Upper lobe of left lung (tissue), 6 donors: ENCODE measurements at places on chromosomes 7 and 10. TPM values are rescaled to one million over a fixed set of nuclear protein-coding genes. Genes with fewer than 3 reads are reported as not detected.

DNA sequence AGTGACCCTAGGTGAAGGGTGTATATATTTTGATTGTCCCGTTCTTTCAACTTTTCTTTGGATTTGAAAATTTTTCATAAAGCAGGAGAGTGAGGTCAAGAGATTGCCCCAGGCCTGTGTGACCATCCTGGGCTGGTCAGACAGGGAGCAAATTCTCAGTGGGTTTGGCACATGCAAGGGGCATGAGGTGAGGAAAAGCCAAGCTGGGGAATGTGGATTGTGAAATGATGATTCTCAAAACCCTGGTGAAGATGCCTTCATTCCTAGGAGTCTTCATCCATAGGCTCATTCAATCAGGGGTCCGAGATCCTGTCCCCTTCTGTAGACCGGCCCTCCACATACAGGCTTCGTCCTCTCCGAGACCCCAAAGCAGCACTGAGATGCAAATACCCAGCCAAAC is 27.0 kb upstream of the FAM170B start:
- H3K4me3 ChIP-seq = no peak overlapping the region
- no peak overlapping the region for H3K27ac ChIP-seq
- no peaks in the 10 kb centered on the region for H3K4me1 ChIP-seq

DNA sequence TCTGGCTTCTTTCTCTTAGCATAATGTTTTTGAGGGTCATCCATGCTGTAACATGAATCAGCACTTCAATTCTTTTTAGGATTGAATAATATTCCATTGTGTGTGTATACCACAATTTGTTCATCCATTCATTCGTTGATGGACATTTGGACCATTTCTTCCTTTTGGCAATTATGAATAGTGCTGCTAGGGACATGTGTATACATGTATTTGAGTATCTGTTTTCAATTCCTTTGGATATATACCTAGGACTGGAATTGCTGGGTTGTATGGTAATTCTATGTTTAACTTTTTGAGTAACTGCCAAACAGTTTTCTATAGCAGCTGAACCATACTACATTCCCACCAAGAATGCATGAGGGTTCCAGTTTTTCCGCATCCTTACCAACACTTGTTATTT is 39.2 kb downstream of the GBF1 start:
- peaks cover 19% of the 10 kb centered on the region for H3K4me1 ChIP-seq
- no peak overlapping the region for H3K4me3 ChIP-seq
- DNase-seq = no peak
- H3K27me3 ChIP-seq = no peaks in the 10 kb centered on the region

- H3K4me3 ChIP-seq = no peak overlapping the region
- no peaks in the 10 kb centered on the region for H3K36me3 ChIP-seq
- peaks cover 16% of the 10 kb centered on the region for H3K4me1 ChIP-seq
- no peaks in the 10 kb centered on the region for H3K27me3 ChIP-seq
These were observed 2.9 kb upstream of the RBM20 start for GRCh38 chr10:110641256-110641655.

GRCh38 chr7:114504586-114504985 is 90.0 kb downstream of the FOXP2 start:
- no peaks in the 10 kb centered on the region for H3K27me3 ChIP-seq
- H3K36me3 ChIP-seq = no peaks in the 10 kb centered on the region
- peaks cover 11% of the 10 kb centered on the region for H3K4me1 ChIP-seq
- no peak overlapping the region for H3K4me3 ChIP-seq
- no peak overlapping the region for H3K27ac ChIP-seq
- no peak for DNase-seq

- H3K36me3 ChIP-seq = no peaks in the 10 kb centered on the region
- DNase-seq = no peak
- no peaks in the 10 kb centered on the region for H3K4me1 ChIP-seq
These were observed 331.1 kb downstream of the HTR7 start for GRCh38 chr10:90526721-90527120.

DNA sequence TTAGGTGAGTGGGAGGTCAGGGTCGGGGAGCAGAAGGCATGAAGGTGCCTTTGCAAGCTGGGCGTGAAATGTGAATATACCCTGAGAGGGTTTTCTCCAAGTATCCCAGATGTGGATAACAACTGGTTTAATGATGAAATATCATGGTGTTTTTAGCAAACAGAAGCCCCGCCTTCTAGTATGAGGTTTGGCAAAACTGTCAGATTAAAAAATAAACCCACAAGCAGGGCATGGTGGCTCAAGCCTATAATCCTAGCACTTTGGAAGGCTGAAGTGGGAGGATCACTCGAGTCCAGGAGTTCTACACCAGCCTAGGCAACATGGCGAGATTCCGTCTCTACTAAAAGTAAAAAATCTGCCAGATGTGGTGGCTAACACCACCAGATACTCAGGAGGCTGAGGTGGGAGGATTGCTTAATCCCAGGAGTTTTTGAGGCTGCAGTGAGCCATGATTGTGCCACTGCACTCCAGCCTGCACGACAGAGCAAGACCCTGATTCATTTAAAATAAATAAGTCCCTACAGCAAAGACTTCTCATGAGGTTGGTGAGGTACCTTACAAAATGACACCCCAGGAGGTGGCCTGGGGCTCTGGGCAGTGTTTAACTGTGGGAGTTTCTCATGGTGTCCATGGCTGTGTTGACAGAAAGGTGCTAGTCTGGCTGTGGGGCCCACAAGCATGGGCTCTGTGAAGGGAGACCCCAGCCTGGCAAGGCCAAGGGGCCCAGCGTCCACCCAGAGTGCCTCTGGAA is 6.7 kb upstream of the PWWP2B start:
- no peak overlapping the region for H3K4me3 ChIP-seq
- H3K4me1 ChIP-seq = peaks cover 24% of the 10 kb centered on the region
- H3K27ac ChIP-seq = no peak overlapping the region

DNA sequence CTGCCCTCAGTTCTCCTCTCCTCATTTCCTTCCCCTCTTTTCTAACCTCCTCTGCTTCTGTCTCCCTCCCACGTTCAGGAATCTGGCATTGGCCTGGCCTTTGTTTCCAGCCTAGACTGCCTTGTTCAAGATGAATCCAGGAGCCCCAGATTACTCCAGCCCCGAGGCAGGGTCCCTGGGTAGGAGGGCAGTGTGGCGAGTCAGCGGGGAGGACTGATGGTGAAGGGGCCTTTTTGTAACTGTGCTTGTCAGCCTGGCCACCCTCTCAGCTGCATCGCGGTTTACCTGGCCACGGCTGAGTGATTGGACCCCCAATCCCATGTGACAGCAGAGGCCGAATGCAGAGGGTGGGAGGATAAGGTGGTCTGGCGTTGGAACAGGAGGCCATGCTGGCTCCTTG is 96.1 kb upstream of the SHH start:
- no peaks in the 10 kb centered on the region for H3K36me3 ChIP-seq
- no peak for DNase-seq
- H3K27me3 ChIP-seq = no peaks in the 10 kb centered on the region
- peaks cover 16% of the 10 kb centered on the region for H3K4me1 ChIP-seq

DNA sequence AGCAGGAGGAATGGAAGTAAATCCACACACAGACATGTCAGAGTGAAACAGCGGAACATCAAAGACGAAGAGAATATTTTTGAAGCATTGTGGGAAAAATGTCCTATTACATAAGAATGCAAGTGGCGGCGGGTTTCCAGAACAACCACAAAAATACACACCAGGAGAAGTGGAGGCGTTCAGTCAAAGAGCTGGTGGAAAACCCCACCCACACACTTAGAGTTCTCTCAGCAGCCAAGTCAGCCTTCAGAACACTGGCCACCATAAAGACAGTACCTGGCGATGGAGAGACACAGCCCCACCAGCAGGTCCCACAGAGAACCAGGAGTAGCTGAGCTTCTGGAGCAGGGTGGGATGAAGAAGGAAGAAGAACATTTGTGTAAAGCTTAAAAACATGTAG is 23.7 kb downstream of the NKX6-2 start:
- H3K4me1 ChIP-seq = no peaks in the 10 kb centered on the region
- no peak overlapping the region for H3K4me3 ChIP-seq
- H3K36me3 ChIP-seq = peaks cover 16% of the 10 kb centered on the region
- no peak overlapping the region for H3K27ac ChIP-seq
- H3K27me3 ChIP-seq = no peaks in the 10 kb centered on the region

GRCh38 chr7:39488467-39489393 is 77.5 kb upstream of the YAE1 start:
- H3K36me3 ChIP-seq = no peaks in the 10 kb centered on the region
- H3K27ac ChIP-seq = no peak overlapping the region
- H3K4me1 ChIP-seq = no peaks in the 10 kb centered on the region
- no peak overlapping the region for H3K4me3 ChIP-seq
- H3K27me3 ChIP-seq = no peaks in the 10 kb centered on the region

GRCh38 chr10:16724509-16724908 is 92.7 kb downstream of the RSU1 start:
- no peak for DNase-seq
- peaks cover 3% of the 10 kb centered on the region for H3K36me3 ChIP-seq
- H3K4me3 ChIP-seq = no peak overlapping the region
- H3K27ac ChIP-seq = no peak overlapping the region

GRCh38 chr10:106284802-106285587 is 879.5 kb downstream of the SORCS1 start:
- no peaks in the 10 kb centered on the region for H3K27me3 ChIP-seq
- no peak for DNase-seq
- H3K4me3 ChIP-seq = no peak overlapping the region
- H3K4me1 ChIP-seq = no peaks in the 10 kb centered on the region
- H3K27ac ChIP-seq = no peak overlapping the region

DNA sequence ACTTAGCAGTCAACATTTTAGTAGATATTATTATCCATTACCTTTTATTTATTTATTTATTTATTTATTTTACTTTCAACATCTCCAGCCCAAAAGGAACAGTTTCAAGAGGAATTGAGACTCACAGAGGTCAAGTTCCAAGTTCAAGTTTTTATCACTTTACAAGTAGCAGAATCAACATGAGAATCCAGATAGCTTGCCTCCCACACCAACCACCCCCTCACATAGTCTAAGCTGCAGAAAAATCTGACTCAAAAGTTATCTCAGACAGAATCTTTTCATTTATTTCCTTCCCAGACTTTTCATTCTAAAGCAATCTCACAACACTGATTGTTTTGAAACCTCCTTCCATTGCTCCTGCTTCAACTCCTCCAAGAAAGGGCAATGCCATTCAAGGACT is 129.6 kb downstream of the GRM3 start:
- H3K4me1 ChIP-seq = no peaks in the 10 kb centered on the region
- no peak for DNase-seq
- H3K4me3 ChIP-seq = no peak overlapping the region
- H3K27me3 ChIP-seq = no peaks in the 10 kb centered on the region
- no peak overlapping the region for H3K27ac ChIP-seq
- H3K36me3 ChIP-seq = no peaks in the 10 kb centered on the region

DNA sequence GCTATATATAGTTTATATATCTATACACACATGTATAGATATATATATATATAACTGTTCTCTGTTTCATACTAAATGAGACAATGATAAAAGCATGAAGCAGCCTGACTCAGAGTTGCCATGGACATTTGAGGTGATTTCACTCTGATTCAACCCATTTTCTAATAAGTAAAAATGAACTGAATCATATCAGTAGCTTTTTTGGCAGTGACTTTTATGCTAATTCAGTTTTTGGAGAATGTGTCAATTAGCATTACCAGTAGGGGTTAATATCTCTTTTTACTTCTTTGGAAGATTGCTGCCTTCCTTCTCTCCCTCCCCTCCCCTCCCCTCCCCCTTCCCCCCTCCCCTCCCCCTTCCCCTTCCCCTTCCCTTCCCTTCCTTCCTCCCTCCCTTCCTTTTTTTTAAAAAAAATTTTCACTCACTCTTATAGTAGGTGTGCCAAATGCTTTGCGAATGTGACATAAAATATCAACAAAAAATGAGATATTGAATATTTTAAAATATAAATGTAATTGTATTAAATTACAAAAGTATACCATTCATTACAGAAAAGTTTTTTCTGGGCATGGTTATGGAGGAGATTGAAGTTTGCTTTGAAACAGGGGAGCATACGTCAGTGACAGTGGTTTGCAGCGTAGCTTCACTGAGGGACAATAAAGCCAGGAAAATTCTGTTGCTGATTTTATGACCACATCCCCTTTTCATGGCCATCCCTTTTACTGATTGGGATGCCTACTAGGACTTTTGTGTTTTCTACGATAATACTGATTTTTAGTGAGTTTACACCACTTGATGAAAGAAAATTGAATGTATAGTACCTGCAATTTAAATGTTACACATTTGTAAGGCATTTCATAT is 64.0 kb upstream of the KLF6 start:
- peak overlapping the region; percentile 81 for H3K27ac ChIP-seq
- no peak overlapping the region for H3K4me3 ChIP-seq
- no peaks in the 10 kb centered on the region for H3K36me3 ChIP-seq
- H3K4me1 ChIP-seq = peaks cover 30% of the 10 kb centered on the region

- no peak overlapping the region for H3K27ac ChIP-seq
- H3K27me3 ChIP-seq = no peaks in the 10 kb centered on the region
- H3K4me1 ChIP-seq = peaks cover 3% of the 10 kb centered on the region
- no peak for DNase-seq
- no peak overlapping the region for H3K4me3 ChIP-seq
These were observed 142.6 kb downstream of the DOCK1 start for GRCh38 chr10:127047878-127048238.

DNA sequence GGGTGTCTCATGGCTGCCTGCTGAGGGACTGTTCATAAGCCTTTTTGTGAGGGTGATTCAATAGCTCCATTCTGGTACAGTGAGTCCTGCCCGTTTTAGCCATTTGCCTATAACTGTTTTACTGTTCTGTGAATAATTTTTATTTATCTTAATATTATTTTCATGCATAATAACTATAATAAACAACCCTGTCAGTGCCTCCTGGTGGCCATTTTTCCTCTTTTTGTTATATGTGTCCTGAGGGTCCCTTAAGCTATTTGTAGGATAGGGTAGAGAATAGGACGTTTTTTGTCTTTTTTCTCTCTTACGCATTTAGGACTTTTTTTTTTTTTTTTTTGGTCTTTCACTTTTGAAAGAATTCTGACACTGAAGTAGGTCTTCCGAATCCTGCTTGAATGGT is 2.9 kb downstream of the C1QL3 start:
- no peak for DNase-seq
- no peak overlapping the region for H3K4me3 ChIP-seq
- H3K4me1 ChIP-seq = peaks cover 25% of the 10 kb centered on the region
- H3K27ac ChIP-seq = no peak overlapping the region
- peaks cover 18% of the 10 kb centered on the region for H3K27me3 ChIP-seq

Gene LIPN
- 0.91 TPM for total RNA-seq

Gene FAM25G
- total RNA-seq = not detected

Gene PRSS37
- total RNA-seq = not detected

Gene VAX1
- not detected for total RNA-seq

Gene C7orf33
- not detected for total RNA-seq

Gene IL15RA
- total RNA-seq = 28.0 TPM

Gene INTS15
- total RNA-seq = 23.4 TPM

Gene CHAT
- not detected for total RNA-seq

Gene GRID2IP
- 0.49 TPM for total RNA-seq
